Muscle of back (tissue), 13 donors: ENCODE measurements at places on chromosomes 7 and 10.
A peak's percentile ranks its signal among the peaks of the same experiment; 100 is the strongest.

DNA sequence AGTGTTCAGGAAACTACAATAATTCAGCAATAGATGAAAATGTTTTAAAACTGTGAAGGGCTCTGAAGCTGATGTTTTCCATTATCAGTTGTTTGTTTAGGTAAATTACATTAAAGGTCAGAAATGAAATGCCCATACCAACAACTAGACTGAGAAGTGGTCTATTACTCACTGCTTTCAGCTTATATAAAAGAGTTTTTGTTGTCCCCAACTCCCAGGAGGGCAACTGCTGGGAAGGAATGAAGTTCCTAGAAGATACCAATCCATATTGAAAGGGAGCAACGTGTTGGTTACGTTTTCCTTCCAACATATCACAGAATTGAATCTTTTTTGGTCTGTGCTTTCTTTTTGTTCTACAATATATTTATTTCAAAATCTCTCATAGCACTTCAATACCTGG lies 330.6 kb upstream of the LRRN3 start:
- no peak for DNase-seq

DNA sequence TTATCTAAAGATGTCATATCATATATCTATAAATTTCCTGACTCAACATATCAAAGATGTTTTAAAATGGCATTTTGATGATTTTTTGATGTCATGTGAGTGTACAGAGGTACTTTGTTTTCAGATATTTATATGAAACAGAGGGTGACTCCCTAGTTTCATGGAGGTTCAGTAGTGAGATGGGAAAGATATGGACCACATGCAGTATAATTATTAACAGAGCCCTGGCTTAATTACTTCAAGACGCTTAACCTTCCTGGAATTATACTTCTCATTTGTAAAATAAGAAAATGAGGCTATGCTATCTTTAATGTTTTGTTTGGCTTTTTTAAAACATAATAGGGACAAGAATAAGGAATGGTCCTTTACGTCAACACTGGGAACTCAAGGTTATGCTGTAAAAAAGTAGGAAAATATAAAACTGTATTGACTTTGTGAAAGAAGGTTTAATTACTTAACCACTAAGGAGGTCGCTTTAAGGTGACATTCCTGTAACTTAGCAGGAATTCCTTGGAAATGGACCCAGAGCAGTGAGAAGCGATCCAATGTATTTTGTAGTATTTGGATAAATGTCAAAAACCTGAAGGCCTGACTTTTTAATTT lies 821.0 kb upstream of the IGFBP3 start:
- peak; percentile 25 for DNase-seq

- no peak for DNase-seq
These were observed 208.4 kb upstream of the AKR1E2 start for GRCh38 chr10:4617589-4617988.

- no peak for DNase-seq
These were observed 22.6 kb upstream of the DIP2C start for GRCh38 chr10:712089-712488.

- DNase-seq, result no peak
These were observed 8.1 kb downstream of the PGAM1 start for GRCh38 chr10:97434055-97434454.

- no peak for DNase-seq
These were observed 131.8 kb upstream of the GHITM start for GRCh38 chr10:84007482-84007881.

DNA sequence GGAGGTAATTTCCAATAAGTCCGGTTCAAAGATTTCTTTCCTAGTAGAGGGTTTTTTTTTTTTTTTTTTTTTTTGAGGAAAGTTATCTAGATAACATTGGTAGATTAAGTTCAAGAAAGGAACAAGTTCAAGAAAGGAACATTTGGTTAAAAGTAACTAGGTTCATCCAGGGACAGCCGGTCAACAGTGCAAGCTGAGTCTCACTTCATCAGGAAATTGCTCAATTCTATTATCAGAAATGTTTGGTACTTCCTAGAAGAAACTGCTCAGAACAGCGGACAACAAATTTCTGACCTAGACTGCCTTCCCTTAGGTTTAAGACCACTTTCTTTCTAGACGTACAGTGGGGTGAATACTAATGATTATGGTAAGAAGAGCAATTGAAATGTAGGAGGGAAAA lies 3.7 kb upstream of the IL2RA start:
- no peak for DNase-seq

DNA sequence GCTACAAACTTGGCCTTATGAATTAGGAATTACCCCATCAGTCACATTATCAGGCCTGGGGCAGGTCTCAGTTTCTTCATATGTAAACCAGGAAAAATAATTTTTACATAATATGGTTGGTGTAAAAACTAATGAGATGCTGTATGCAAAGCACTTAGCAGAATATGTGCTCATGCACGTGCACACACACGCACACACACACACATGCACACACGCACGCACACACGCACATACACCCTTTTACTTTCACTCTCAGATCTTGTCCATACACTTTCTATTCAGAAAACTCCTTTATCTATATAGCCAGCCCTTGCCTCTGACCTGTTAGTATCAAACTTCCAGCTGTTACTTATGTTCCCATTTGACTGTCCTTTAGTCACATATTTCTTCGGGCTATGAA lies 92.7 kb downstream of the CREB5 start:
- DNase-seq, result no peak

GRCh38 chr10:28587270-28587969 lies 54.5 kb downstream of the WAC start:
- no peak for DNase-seq

- DNase-seq, result no peak
These were observed 151.8 kb downstream of the TCERG1L start for GRCh38 chr10:131159771-131160170.

GRCh38 chr7:101549734-101550133 lies 79.4 kb downstream of the MYL10 start:
- DNase-seq, result no peak

GRCh38 chr10:127068485-127068884 lies 127.9 kb downstream of the INSYN2A start:
- DNase-seq, result no peak

- DNase-seq, result peak; percentile 43
These were observed 191.0 kb downstream of the CAMK1D start for GRCh38 chr10:12540341-12540781.

DNA sequence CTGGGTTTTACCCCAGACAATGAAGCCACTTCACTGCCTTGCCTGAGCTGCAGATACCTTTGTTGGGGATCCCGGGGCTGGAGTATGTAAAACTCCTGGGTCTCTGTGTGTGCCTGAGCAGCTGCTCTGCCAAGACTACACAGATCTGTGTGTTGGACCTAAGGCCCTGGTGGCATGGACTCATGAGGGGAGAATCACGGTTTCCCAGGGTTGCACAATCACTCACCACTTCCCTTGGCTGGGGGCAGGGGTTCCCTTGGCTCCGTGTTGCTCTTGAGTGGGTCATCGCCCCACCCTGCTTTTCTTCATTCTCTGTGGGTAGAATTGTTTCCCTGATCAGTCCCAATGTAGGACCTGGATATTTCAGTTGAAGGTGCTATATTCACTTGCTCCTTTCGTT lies 13.9 kb upstream of the TBATA start:
- no peak for DNase-seq

DNA sequence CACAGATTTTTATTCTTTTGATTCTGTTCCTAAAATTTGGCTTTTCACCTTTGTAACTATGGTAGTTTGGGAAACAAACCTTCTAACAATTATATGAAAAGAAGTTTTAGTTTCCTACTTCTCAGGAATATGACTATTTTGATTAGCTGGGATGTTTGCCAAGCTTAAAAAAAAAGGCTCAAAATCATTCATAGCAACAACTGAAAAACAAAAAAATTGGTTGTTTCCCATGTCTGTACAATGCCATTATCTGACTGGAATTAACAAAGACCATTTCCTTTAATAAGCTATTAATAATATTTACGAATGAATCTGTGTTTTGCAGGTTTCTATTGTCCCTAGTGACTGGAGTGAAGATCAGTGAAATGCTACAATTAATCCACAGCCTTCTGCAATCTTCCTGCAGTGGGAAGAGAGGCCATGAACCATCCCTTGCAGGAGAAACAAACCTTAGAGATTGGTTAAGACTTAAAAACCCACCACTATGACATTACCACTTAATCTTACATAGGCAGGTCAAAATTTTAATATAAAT lies 4.2 kb downstream of the PURB start:
- no peak for DNase-seq

- no peak for DNase-seq
These were observed 1.2 kb downstream of the MICALL2 start for GRCh38 chr7:1457949-1458682.

DNA sequence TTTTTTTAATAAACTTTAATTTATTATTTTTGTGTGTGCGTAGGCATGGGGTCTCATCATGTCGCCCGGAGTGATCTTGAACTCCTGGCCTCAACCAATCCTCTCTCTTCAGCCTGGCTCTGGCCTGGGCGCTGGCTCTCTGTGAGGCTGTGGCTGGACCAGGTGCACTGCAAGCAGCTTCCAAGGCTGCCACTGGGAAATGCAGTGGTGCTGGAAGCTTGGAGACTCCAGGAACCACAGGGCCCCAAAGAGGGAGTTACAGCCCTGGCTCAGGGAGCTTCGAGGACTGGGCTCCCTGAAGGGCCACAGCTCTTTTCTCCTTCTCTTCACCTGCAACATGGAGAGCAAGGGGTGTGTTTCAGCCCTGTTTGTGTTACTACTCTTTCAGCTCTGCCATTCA lies 36.7 kb upstream of the BNIP3 start:
- DNase-seq, result no peak

DNA sequence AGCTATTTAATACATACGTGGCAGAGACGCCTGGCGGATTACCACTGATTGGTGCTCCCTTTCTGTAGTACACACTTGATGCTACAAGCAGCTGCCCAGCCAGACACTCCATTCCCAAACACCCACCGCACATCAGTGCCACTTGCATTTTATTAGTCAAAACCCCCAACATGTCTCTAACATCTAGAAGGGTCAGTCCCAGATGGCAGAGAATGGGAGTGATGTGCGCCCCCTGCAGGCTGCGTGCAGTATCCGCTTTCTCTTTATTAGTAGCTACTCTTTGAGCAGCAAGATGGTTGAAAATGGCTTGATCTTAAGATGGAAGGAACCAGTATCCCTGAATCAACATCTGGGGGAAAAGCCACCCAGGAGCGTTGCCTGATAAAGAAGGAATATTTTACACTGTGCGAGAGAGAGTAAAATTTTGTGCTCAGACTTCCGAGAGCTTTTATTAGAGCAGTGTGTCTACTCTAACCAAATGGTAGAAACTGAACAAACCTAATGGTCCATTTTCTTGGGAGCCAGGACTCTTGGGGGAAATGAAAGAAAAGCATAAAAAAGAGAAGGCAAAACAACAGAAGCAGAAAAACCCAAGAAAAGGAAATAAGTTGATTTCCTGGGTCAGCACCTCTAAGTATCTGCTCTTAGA lies 78.3 kb downstream of the ST8SIA6 start:
- no peak for DNase-seq

DNA sequence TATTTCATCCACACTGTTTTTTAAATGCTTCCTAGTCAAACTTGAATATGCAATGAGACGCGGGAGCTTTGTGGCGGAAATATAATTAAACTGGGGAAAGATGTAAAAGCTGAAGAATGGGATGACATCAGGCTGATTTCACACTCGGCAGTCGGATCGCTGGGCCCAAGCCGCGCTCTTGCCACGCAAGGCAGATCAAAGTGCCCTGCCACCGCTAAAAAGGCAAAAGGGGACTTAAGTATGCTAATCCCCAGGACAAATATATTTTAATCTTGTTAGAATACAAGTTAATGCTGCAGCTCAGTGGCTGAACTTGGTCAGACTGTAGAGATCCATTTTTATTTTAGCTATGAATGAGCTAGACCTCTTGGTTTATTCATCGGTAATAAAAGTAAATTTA lies 13.8 kb downstream of the EN2 start:
- no peak for DNase-seq

GRCh38 chr7:27834179-27834921 lies 94.4 kb downstream of the TAX1BP1 start:
- DNase-seq, result no peak

DNA sequence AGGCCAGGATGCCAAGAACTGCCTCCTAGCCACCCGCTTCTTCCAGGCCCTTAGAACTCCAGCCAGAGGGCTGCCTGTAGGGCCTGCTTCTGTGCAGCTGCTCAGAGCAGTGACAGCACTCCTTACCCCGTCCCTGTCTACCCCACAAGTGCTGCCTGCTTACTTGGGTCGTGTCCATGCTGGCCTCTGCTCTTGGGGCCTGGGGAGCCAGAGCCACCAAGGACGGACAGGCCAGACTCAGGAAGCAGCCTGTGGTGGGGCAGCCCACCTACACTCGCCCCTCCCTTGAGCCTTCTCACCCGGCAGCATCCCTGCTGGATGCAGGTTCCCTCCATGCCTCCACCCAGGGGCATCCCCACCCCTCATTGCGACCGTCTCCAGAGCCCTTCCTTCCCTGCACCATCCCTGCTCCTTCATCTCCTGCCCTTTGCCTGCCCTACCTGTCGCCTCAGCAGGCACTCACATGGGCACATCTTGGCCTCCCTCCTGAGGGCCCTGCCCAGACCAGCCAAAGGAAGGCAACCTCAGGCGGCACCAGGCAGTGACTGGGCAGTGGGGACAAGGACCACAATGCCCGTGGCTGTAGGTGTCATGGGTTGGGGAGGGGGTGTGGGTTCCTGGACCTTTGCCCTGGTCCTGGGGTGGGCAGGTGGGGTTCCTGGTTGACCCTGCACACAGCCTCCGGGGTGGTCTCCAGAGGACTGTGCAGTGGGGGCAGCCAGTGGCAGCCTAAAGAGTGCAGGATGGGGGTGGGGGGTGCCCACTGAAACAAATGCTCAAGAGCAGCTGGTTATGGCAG lies 78.0 kb upstream of the TNS3 start:
- no peak for DNase-seq

DNA sequence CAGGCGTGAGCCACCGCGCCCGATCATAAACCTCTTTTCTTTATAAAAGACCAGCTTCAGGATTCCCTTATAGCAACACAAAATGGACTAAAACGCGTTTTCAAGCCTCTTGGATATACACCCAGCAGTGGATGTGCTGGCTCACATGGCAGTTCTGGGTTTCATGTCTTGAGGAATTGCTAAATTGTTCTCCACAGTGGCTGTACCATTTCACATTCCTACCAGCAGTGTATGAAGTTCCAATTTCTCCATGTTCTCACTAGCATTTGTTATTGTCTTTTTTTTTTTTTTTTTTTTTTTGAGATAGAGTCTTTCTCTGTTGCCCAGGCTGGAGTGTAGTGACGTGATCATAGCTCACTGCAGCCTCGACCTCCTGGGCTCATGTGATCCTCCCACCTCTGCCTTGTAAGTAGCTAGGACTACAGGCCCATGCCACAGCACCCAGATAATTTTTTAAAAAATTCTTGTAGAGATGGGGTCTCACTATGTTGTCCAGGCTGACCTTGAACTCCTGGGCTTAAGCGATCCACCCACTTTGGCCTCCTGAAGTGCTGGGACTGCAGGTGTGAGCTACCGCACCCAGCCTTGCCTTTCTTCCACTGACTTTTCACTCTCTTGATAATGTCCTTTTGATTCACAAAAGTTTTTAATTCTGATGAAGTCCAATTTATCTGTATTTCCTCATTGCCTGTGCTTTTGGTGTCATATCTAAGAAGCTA lies 17.4 kb downstream of the TECPR1 start:
- DNase-seq, result no peak

DNA sequence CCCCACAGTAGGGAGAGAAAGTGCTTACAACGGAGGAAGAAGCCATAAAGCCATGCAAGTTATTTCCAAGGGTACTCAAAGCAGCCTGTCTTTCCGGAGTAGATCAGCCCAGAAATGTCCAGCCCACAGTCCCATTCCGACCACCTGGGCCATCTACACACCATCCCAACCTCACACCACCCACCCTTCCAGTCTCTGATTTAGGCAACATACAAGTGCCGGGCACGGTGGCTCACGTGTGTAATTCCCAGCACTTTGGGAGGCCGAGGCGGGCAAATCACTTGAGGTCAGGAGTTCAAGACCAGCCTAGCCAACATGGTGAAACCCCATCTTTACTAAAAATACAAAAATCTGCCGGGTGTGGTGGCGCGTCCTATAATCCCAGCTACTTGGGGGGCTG lies 35.1 kb downstream of the LRRC20 start:
- no peak for DNase-seq
